ENCODE measurements at places on chromosomes 5 and 9. TPM values are rescaled to one million over a fixed set of nuclear protein-coding genes. Genes with fewer than 3 reads are reported as not detected.

GDNF gene
- total RNA-seq: 0.38 TPM

SPDL1 gene
- 36.9 TPM for total RNA-seq

FLT4 gene
- total RNA-seq: 2.0 TPM

ANKRD34B gene
- not detected for total RNA-seq

SPATA31A3 gene
- total RNA-seq: not detected

UBTD2 gene
- 5.5 TPM for total RNA-seq

PROB1 gene
- total RNA-seq: 9.2 TPM

SLC25A2 gene
- 0.23 TPM for total RNA-seq

NAIP gene
- 7.2 TPM for total RNA-seq

FOXD1 gene
- 0.09 TPM for total RNA-seq

DNA sequence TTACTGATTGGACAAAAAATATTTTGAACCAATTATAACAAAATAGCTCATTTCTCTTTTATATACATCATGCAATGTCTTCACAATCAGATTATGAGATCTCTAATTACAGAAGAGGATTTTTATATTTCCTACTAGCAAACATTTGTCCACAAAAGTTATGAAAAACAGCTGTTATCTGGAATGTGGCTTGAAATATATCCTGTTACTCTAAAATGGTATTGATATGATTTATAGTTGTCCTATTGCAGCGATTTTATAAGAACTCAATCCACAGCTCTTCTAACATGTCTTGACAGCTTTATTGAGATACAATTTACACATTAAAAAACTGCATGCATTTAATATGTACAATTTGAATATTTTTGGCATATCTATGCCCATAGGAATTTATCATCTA, 779.9 kb upstream of the ACO1 start:
- H3K27ac ChIP-seq: no peak overlapping the region
- no peaks in the 10 kb centered on the region for H3K4me1 ChIP-seq
- H3K4me3 ChIP-seq: no peak overlapping the region
- no peaks in the 10 kb centered on the region for H3K36me3 ChIP-seq

- no peak overlapping the region for H3K27ac ChIP-seq
- H3K27me3 ChIP-seq: peaks cover 32% of the 10 kb centered on the region
- H3K4me1 ChIP-seq: peaks cover 7% of the 10 kb centered on the region
- H3K4me3 ChIP-seq: no peak overlapping the region
- DNase-seq: no peak
Measured at GRCh38 chr5:96616801-96617200, 45.4 kb upstream of the CAST start.

DNA sequence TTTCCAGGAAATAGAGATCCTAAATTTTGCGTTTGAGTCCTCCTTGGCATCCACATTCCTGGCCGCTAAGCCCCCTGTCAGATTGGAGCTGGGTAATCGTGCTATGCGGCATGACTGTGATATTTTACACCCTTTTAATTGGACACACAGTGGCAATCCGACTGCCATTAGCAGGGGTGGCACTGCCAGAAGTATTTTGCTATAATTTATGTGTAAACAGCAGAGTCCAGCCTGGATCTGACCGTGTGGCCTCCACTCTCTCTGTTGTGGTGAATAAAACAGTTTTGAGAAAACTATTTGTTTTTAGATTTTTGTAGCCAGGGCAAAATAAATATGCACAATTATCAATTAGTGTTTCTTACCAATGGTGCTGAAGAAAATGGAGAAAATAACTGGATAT, 281.0 kb upstream of the IRX2 start:
- H3K27me3 ChIP-seq: no peaks in the 10 kb centered on the region
- no peak overlapping the region for H3K27ac ChIP-seq
- H3K36me3 ChIP-seq: no peaks in the 10 kb centered on the region
- H3K4me1 ChIP-seq: no peaks in the 10 kb centered on the region

DNA sequence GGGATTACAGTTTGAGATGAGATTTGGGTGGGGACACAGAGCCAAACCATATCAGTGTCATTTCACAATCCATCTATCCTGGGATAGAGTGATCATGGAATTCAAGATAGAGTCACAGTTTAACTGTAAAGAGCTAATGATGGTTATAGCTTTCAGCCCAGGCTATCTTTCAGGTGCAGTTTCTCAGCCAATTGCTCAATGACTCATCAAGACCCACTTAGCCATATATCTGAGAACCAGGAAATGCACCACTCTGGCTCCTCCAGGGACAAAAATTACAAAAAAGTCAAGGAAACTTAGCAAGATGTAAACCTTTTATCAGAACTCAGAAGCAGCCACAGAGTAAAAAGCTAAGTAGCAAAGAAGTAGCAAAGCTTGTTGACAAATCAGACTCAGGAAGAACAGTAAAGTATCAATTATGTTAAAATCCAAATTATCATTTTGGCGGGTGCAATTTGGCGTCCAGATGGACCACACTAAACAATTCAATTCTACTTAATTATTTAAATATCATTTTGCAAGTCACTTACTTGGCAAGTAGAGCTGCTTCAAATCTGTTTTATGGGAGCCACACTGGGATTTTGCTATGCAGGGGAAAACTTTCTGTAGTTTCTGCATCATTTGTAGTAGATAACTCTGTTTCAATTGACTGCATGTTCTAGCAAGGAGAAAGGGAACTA, 169.4 kb downstream of the TLE1 start:
- no peak overlapping the region for H3K27ac ChIP-seq
- no peaks in the 10 kb centered on the region for H3K36me3 ChIP-seq

DNA sequence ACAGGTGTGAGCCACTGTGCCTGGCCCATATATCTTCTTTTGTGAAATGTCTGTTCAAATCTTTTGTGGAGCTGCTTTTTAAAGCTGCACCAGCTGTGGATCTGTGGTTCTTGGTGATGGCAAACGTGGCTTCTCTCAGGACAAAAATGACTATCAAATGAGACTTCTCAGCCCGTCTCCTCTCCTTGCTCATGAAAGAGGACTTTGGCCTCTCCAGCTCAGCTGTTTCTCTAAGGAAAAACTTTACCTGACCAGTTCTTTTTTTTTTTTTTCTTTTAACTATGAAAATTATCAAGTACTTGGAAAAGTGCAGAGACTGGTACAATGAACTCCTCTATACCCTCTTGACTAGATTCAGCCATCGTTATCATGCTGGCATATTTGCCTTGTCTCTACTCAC, 44.8 kb downstream of the RALGPS1 start:
- no peaks in the 10 kb centered on the region for H3K4me1 ChIP-seq
- no peak overlapping the region for H3K27ac ChIP-seq
- H3K27me3 ChIP-seq: peaks cover 25% of the 10 kb centered on the region
- no peaks in the 10 kb centered on the region for H3K36me3 ChIP-seq

DNA sequence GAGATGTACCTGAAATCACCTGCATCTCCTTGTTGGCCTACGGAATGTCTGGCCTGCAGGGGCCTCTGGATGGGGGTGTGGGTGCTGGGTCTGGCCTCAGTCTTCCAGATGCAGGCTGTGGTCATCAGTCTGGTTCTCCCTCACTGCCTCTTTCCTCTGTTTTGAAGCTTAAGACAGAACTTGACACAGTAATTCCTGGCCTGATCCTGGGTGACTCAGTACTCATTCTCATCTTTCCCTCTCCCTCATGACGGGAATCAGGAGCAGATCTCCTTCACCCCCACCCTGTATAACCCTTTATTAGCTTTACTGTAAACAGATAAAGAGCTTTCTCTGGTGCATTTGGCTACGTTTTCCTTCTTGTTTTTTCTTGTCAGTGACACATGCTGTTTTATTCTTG, 89.3 kb upstream of the ADAMTS16 start:
- H3K27me3 ChIP-seq: no peaks in the 10 kb centered on the region
- no peak overlapping the region for H3K27ac ChIP-seq
- DNase-seq: no peak
- H3K36me3 ChIP-seq: no peaks in the 10 kb centered on the region
- H3K4me3 ChIP-seq: no peak overlapping the region

- H3K27ac ChIP-seq: peak overlapping the region; percentile 60
- no peaks in the 10 kb centered on the region for H3K27me3 ChIP-seq
- H3K4me3 ChIP-seq: no peak overlapping the region
- DNase-seq: no peak
Measured at GRCh38 chr5:134540747-134541733, 15.6 kb downstream of the JADE2 start.

GRCh38 chr9:135994501-135995192, 33.5 kb upstream of the UBAC1 start:
- H3K27ac ChIP-seq: no peak overlapping the region
- no peak for DNase-seq
- peaks cover 2% of the 10 kb centered on the region for H3K4me1 ChIP-seq
- no peaks in the 10 kb centered on the region for H3K27me3 ChIP-seq
- H3K36me3 ChIP-seq: no peaks in the 10 kb centered on the region
- no peak overlapping the region for H3K4me3 ChIP-seq

DNA sequence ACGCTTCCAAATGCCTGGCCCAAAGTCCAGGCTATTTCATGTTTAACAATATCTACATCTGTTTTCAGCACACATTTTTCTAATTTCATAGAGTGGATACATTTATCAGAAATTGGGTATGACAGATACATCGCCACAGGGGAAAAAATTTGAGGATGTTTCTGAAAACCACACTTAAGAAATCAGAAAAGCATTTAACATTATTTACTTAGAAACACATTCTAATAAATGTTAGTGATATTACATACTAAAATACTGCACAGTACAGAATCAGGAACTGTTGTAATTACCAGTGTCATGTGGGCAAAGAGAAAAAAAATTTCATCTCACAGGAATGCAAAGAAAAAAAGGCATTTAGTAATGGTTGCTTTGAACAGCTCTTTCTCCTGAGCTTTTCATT, 310.5 kb upstream of the KIF2A start:
- H3K4me3 ChIP-seq: no peak overlapping the region
- no peak for DNase-seq
- no peaks in the 10 kb centered on the region for H3K4me1 ChIP-seq
- no peaks in the 10 kb centered on the region for H3K27me3 ChIP-seq
- no peaks in the 10 kb centered on the region for H3K36me3 ChIP-seq
- H3K27ac ChIP-seq: no peak overlapping the region

GRCh38 chr9:111502506-111502905, 18.3 kb upstream of the ECPAS start:
- DNase-seq: no peak
- peaks cover 2% of the 10 kb centered on the region for H3K27me3 ChIP-seq
- H3K36me3 ChIP-seq: no peaks in the 10 kb centered on the region
- no peak overlapping the region for H3K4me3 ChIP-seq
- H3K27ac ChIP-seq: no peak overlapping the region
- no peaks in the 10 kb centered on the region for H3K4me1 ChIP-seq

- no peak overlapping the region for H3K27ac ChIP-seq
- no peak overlapping the region for H3K4me3 ChIP-seq
- H3K36me3 ChIP-seq: no peaks in the 10 kb centered on the region
- peaks cover 9% of the 10 kb centered on the region for H3K4me1 ChIP-seq
- peaks cover 13% of the 10 kb centered on the region for H3K27me3 ChIP-seq
Measured at GRCh38 chr9:95341293-95341962, 23.9 kb upstream of the FANCC start.

DNA sequence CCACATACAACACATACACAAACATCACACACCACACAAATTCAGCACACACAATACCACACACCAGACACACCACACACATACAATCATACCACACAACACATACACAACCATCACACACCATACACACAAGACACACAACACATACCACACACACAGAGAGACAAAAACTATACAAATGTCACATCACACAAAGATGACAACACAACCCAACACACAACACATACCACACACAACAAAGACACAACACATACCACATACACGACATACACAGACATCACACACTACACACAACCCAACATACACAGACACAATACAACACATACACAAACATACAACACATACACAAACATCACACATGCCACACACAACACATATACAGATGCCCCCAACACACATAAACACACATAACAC, 44.8 kb downstream of the ROR2 start:
- H3K27ac ChIP-seq: no peak overlapping the region
- no peaks in the 10 kb centered on the region for H3K36me3 ChIP-seq
- H3K4me1 ChIP-seq: peaks cover 34% of the 10 kb centered on the region
- H3K4me3 ChIP-seq: no peak overlapping the region
- DNase-seq: no peak

DNA sequence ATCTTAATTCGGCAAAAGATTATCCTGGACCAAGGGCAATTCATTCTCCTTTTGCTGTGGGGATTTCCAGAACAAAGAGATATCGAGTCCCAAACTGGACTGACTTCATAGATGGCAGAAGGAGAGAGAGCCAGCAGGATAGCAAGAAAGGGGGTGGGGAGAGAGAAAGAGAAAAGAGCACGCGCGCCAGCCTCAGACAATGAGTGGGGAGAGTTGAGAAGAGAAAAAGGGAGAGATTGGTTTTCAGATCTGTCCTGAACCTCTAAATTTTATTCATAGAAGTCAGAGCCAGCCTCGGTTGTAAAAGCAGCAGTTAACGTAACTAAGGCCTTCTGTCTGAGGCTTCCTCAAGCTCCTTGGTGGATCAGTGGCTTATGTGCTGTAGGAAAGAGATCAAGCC, 55.3 kb upstream of the ALDH1B1 start:
- no peak overlapping the region for H3K4me3 ChIP-seq
- no peaks in the 10 kb centered on the region for H3K4me1 ChIP-seq
- no peaks in the 10 kb centered on the region for H3K36me3 ChIP-seq
- H3K27ac ChIP-seq: no peak overlapping the region
- DNase-seq: no peak

GRCh38 chr9:6921315-6921714, 163.5 kb downstream of the KDM4C start:
- DNase-seq: peak; percentile 44
- no peaks in the 10 kb centered on the region for H3K27me3 ChIP-seq
- H3K4me1 ChIP-seq: peaks cover 37% of the 10 kb centered on the region
- no peak overlapping the region for H3K4me3 ChIP-seq
- peaks cover 34% of the 10 kb centered on the region for H3K36me3 ChIP-seq

GRCh38 chr5:170389550-170389892, 354 bp upstream of the KCNMB1 start:
- peaks cover 13% of the 10 kb centered on the region for H3K4me1 ChIP-seq
- H3K36me3 ChIP-seq: no peaks in the 10 kb centered on the region
- DNase-seq: no peak
- H3K4me3 ChIP-seq: no peak overlapping the region
- peaks cover 17% of the 10 kb centered on the region for H3K27me3 ChIP-seq

DNA sequence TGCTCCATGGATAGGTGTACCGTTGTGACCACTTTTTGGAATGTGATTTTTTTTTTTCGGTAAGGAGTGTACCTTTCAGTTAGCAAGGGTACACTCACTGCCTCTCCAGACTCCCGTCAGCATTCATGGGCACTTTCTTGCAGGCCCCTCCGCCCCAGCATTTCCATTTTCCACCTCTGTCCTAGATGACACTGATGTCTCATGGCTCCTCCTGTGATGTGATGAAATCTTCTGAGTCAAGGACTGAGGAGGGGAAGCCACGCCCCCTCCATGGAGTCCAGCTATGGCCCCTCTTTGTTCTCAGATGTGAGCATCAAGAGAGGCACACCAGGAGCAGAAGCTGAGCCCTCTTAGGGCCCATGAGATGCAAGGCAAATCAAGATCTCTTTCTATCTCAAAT, 61.8 kb downstream of the CTSL start:
- DNase-seq: no peak
- no peaks in the 10 kb centered on the region for H3K36me3 ChIP-seq
- H3K4me3 ChIP-seq: no peak overlapping the region
- H3K27me3 ChIP-seq: no peaks in the 10 kb centered on the region
- no peak overlapping the region for H3K27ac ChIP-seq
- peaks cover 6% of the 10 kb centered on the region for H3K4me1 ChIP-seq

- H3K27ac ChIP-seq: no peak overlapping the region
- no peak overlapping the region for H3K4me3 ChIP-seq
- H3K27me3 ChIP-seq: peaks cover 9% of the 10 kb centered on the region
- DNase-seq: no peak
- H3K36me3 ChIP-seq: no peaks in the 10 kb centered on the region
Measured at GRCh38 chr5:127216143-127216542, 74.5 kb upstream of the MEGF10 start.

Data from activated CD4-positive, alpha-beta T cell treated with anti-CD3 and anti-CD28 coated beads, Interleukin-2, amount 10 ng/mL, durations not matched to agents 24 days and 14 days (primary cell).